ENCODE measurements at places on chromosomes 12 and 14.

DNA sequence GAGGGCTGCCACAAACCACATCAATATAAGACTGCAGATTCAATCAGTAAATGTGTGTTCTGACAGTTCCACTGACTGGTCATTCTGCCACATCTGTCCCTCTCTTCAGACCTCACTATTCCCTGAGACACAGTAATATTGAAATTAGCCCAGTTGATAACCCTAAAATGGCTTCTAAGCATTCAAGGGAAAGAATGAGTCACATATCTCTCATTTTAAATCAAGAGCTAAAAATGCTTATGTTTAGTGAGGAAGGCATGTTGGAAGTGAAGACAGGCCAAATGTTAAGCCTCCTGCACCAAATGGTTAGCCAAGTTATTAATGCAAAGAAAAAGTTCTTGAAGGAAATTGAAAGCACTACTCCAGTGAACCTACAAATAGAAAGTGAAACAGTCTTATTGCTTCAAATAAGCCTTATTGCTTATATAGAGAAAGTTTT is 24.5 kb upstream of the KIF21A start:
- DNase-seq: no peak

DNA sequence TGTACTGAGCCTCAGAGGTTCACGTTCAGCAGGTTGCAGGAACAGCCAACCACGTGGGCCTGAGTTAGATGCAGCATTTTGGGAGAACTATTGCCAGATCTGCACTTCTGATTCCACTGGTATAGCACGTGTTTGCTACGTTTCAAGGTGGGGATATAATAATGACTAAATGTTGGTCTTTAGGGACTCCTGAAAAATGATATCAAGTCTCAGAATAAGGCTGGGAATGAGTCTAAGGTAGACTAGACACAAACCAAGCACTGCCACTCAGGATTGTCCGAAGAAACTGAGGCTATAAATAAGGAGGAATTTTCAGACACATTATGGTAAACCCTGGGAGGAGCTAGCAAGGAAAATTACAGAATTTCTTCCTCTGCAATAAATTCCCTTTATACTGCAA is 98.1 kb downstream of the ESR2 start:
- DNase-seq: no peak

DNA sequence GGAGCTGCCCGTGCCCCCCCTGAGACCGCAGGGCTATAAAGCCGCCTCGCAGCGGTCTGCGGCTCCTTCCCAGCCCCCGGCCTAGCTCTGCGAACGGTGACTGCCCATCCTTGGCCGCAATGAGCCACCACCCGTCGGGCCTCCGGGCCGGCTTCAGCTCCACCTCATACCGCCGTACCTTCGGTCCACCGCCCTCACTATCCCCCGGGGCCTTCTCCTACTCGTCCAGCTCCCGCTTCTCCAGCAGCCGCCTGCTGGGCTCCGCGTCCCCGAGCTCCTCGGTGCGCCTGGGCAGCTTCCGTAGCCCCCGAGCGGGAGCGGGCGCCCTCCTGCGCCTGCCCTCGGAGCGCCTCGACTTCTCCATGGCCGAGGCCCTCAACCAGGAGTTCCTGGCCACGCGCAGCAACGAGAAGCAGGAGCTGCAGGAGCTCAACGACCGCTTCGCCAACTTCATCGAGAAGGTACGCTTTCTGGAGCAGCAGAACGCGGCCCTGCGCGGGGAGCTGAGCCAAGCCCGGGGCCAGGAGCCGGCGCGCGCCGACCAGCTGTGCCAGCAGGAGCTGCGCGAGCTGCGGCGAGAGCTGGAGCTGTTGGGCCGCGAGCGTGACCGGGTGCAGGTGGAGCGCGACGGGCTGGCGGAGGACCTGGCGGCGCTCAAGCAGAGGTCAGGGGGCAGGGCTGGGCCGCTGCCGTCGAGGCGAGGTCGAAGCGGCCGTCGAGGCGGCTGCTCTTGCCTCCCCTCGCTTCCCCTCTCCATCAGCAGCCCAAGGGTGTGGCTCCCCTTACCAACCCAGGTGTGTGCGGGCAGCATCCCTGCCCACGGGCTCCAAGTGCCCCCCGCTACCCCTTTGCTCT is at the start of gene PRPH:
Gene PRPH, plus strand, starts transcription at position 66 of the 855 bp plus-strand sequence. Its CDS starts 54 bp downstream, at position 120.
- no peak for DNase-seq

GRCh38 chr14:99573436-99574098 is 30.4 kb downstream of the CCDC85C start:
- no peak for DNase-seq

GRCh38 chr12:81378601-81379285 is 300.9 kb downstream of the ACSS3 start:
- DNase-seq: no peak

DNA sequence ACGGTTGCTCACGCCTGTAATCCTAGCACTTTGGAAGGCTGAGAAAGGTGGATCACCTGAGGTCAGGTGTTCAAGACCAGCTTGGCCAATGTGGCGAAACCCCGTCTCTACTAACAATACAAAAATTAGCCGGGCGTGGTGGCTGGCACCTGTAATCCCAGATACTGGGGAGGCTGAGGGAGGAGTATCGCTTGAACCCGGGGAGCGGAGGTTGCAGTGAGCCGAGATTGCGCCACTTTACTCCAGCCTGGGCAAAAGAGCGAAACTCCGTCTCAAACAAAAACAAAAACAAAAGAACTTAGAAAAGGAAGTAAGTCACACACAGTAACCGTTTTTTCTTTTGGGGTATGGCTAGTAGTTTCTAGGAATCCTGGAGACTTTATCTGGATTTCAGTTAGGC is 1.7 kb upstream of the PALS1 start:
- DNase-seq: no peak

- no peak for DNase-seq
Observed at GRCh38 chr12:47504775-47505446, 200.9 kb downstream of the RPAP3 start.

GRCh38 chr12:26114720-26115401 is 10.0 kb downstream of the BHLHE41 start:
- DNase-seq: no peak

DNA sequence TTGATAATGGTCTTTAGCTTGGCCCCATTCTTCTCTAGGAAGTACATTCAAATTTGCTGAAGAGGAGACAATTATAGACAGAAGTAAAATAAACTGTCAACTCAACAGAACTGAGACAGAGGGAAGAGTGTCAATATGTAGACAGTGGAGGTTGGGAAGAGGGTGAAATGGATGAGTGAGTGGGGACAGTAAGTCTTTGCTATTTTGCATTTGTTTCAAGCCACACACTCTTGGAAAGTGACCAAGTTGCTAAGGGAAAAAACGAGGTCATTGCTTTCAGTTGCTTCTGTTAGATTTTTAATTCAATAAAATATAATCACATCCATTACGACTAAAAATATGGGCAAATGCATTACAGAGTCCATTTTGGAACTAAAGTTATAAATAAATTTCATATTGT is 47.8 kb downstream of the BTBD7 start:
- DNase-seq: no peak

GRCh38 chr14:105147671-105148603 is 20.6 kb downstream of the JAG2 start:
- DNase-seq: no peak

GRCh38 chr12:93287149-93287548 is 90.6 kb upstream of the NUDT4 start:
- DNase-seq: no peak

Data from stimulated activated CD4-positive, alpha-beta T cell treated with anti-CD3 and anti-CD28 coated beads, Interleukin-1b, Interleukin-23, amount 100 ng/mL, for 24 hours (primary cell).